Effector CD8-positive, alpha-beta T cell (primary cell): ENCODE measurements at places on chromosomes 3 and 15.

GRCh38 chr3:138245026-138245425, 57.9 kb downstream of the ARMC8 start:
- DNase-seq = no peak

DNA sequence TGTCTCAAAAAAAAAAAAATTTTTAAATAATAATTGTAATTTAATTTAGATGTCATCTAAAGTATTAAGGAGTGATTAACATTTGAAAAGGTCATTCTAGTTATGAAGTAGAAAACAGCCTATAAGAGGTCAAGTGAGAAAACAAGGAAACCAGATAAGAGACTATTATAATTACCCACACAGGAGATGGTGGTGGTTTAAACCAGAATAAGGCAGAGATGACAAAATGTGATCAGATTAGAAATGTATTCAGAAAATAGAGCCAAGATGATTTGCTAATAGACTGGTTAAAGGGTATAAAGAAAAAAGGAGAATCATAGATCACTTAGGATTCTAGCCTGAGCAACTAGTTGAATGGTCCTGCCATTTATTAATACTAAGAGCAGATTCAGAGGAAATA, 11.2 kb downstream of the HERC1 start:
- no peak for DNase-seq

- DNase-seq = no peak
Measured at GRCh38 chr15:56832125-56832524, 86.3 kb upstream of the TCF12 start.

DNA sequence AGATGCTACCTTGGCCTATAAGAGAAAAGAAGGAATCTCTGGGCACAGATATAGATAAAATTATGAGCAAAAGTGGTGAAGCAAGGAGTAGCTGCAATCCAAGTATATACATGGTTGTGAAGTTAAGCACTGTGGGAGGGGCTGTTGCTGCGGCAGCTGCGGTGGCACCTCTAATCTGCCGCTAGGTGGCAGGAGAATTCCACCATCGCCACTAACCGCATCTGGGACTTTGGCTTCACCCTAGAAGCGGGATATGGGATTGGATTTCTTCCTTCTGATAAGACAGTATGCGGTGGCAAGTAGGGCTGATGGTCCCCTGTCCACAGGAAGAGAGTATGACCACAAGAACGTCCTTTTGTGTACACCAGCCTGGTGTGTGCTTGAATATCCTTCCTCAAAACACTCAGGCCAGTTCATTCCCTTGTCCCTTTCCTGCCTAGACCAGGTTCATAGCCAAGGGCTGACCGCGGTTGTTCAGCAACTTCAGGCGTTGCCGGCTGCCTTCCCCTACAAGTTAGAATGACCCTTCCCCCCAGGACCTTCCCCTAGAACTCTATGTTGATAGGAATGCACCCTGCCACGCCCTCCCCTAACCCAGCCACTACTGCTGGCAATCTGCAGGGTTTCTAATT, 5.1 kb downstream of the MAGEL2 start:
- peak; percentile 6 for DNase-seq

DNA sequence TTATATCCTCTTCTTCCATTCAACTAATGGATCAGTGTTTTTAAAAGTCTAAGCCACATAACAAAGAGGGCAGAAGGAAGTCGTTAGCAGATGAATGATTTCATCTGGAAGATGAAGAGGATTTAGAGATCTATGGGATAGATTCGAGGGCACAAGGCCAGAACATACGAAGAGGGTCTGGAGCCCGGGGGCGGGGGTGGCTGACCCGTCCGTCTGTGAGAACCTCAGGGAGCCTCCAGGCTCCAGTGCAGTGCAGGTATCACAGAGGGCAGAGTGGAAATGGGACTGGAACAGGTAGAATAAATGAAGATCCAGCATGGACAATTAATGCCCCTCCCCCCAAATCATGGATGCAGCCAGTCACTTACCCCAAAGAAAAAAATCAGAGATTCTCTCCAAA, 1.5 kb upstream of the GOLGA8B start:
- no peak for DNase-seq

GRCh38 chr3:5411786-5412185, 224.3 kb downstream of the EDEM1 start:
- DNase-seq = no peak

GRCh38 chr3:148158210-148158609, 539.5 kb upstream of the AGTR1 start:
- DNase-seq = no peak

DNA sequence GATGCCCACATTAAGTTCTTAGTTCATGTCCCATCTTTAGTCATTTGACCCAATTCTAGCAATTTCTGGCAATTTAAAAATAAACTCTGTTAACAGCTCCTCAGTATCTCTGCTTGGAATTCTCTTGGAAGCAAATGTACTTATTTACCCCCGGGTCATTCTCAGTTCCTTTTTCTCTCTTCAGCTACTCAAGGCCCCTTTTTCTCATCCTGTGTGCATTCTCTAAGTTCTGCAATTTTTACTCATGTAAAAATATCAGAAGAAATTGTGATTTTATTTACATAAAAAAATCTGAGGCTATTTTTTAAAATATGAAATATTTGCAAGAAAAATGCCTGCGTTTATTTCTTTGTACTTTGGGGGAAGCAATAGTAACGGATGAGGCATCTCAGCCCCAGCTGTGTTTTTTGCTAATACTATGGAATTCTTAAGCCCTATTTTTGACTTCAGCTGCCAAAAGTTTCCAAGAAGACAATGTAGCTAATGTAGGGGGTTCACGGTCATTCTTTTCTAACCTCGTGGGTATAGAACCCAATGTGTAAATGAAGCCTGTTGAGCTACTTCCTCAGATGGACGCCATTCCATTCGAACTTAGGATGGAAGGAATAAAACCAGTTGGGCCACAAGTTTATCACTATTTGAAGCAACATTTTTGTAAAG, 20.0 kb downstream of the CERS3 start:
- no peak for DNase-seq

DNA sequence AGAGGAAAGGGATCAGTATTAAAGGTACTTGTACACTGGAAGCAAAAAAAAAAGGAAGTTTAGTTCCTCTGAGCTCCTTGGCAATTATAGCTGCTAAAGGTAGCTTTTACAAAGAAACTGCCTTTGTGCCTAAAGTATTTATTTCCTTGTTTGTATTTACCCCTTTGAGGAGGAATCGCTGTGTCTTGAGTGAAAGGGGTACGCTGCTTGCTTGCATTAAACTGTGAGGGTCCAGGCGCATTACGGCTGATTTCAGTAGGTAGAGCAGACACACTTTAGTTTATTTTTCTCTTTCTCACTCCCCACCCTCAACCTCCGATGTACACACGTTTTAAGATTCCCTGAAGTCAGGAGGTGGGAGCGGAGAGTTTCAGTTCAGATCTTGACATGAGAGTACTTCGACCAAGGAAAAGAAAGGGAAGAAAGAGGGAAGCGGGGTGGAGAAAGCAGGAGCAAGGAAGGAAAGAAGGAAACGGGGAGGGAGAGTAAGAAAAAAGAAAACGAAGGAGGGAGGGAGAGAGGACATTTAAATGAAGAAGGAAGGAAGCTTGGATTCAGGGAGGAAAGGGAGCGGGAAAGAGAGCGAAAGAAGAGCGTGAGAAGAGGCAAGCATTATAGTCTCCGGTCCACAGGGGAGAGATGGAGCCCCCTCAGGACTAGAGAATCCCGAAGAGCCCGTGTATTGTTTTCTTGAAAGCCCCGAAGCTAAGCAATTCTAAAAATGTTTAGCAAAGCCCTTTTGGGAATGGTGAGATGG, 1.2 kb upstream of the MME start:
- no peak for DNase-seq

- DNase-seq = no peak
Measured at GRCh38 chr3:53806182-53807116, 39.8 kb downstream of the CHDH start.

- no peak for DNase-seq
Measured at GRCh38 chr3:34300621-34301020, 502.2 kb downstream of the PDCD6IP start.

DNA sequence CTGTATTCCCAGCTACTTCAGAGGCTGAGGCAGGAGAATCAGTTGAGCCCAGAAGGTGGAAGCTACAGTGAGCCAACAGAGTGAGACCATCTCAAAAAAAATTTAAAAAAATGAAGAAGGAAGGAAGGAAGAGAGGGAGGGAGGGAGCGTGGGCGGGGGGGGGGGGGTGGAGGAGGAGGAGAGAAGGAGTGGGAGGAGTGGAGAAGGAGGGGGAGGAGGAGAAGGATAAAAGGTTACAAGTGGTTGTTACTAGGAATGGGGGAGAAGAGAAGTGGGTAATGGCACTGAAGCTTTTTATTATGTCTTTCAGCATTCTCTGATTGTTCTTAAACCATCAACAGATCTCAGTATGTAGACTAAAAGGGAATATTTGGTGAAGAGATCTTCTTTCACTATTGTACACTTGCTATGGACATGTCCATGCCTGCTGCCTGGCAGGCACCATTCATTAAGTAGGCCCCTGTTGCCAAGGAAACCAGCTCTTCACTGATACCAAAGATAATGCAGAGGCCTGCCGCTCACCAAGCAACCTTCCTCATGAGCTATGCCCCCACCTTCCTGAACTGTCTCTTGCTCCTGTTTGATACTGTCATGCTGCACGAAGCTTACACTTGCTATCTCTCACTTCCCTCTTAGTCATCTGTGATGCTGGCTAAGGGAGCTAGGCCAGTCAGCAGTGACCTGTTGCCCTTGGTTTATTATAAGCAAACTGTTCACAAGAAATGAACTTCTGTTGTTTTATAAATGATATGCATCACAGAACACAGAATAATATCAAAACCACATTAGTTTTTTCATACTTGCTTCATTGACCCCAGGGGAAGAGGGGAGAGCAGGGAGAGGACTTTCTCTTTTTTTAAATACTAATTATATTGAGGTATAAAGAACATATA, 23.1 kb downstream of the EPM2AIP1 start:
- no peak for DNase-seq

GRCh38 chr3:43153216-43154083, 47.6 kb upstream of the POMGNT2 start:
- DNase-seq = no peak

DNA sequence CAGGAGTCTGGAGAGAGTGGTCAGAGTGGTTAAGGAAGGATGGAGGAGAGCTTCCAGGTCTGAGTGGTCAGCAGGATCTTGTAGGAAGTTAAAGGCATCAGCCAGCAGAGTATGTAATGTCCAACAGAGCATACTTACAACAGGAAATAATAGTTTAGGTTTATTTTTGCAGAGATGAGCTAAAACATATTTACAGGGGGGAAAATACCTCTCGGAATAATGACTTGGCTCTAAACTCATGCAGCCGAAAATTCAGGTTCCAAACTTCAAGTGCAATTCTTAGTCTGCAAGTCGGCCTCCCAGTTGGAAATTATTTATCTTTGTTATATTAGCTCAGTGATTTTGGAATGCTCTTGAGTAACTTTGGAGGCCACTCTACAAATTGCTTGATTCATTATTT, 385.0 kb upstream of the C2CD4B start:
- no peak for DNase-seq

GRCh38 chr15:64751464-64751863, 23.9 kb downstream of the RBPMS2 start:
- DNase-seq = no peak

GRCh38 chr3:14007006-14007405, 117.7 kb downstream of the CHCHD4 start:
- no peak for DNase-seq

GRCh38 chr3:171846597-171846996, 3.4 kb downstream of the TMEM212 start:
- no peak for DNase-seq

DNA sequence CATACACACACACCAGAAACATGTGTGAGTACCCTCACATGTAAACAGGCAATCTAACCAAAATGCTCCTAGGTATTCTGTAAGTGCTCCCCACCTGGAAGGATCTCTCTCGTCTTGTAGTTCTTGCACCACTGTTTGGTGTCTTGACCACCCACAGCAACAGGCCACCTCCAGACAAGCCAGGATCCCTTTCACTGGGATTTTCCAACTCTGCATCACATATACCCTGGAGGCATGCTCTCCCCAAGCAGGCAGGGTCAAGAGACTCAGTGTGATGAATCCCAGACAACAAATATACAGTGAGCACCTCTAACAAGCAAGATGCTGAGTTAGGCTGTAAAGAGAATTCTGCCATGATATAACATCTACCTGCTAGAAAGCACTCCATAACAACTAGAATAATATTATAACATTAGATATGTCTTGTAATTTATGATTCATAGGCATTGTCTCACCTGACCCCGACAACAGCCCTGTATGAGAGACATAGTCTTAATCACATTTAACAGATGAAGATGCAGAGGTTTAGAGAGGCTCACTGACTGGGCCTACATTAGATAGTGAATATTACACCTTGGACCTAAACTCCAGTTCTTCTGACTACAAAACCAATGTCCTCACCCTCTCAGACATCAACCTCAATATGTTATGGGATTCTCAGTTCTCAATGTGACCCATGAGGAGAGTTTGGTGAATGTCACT, 76.5 kb upstream of the BCL6 start:
- DNase-seq = no peak

DNA sequence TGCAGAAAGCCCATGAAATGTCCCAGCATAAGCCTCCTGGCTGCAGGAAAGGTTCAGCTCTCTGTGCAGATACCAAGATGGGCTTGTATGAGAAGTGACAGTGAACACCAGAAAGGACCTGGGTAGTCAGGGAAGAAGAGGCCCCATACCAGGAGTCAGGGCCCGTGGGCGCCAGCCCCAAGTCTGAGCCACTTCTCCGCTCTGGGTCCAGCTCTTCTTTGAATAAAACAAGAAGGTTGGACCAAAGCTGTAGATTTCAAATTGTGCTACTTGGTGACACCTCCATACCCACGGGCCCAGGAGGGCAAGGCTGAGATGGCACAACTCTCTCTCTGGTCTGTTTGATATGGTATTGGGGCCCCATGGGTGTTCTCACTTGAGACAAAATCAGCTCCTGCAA, 261.5 kb downstream of the UACA start:
- no peak for DNase-seq

GRCh38 chr3:129259612-129260477, 10.4 kb downstream of the COPG1 start:
- DNase-seq = no peak

DNA sequence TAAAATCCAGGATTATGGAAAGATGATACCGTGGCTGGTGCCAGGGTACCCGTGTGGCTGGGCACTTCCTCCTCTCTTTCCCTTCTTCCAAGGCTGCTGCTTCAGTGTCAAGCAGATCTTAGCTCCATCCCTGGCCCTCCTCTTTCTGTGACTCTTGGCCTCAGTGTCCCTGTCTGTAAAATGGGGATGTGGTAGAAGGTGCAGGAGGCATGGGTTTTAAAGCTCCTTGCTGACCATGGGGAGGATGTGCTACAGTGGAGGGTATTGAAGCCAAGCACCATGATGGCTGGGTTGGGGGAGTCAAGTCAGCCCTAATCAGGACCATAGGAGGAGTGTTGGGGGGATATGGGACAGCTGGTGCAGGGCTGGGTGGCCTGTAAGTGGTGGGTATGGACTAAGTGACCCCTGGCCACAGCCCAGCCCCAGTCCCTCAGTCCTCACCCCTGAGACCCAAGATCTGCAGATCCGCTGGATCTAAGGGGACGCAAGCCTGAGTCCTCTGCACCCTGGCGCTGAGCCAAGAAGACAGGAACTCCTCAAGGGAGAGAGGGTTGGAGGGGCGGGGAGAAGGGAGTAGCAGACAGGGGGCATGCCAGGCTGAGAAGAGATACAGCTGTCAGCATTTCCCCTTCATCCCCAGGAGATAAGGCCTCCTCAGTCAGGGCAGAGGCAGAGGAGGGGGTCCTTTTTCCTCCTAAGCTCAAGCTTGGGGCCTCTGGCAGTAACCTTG, 12.0 kb downstream of the PTH1R start:
- DNase-seq = no peak

- DNase-seq = no peak
Measured at GRCh38 chr15:85646538-85647091, 148.1 kb downstream of the KLHL25 start.

GRCh38 chr3:11479221-11479620, 164.5 kb downstream of the VGLL4 start:
- DNase-seq = no peak

GRCh38 chr3:157533298-157534070, 30.3 kb upstream of the VEPH1 start:
- no peak for DNase-seq
